ENCODE measurements at places on chromosomes 3 and 15.

- DNase-seq, result no peak
Measured at GRCh38 chr3:50326182-50326541, 1.9 kb downstream of the TUSC2 start.

- DNase-seq, result no peak
Measured at GRCh38 chr3:191244242-191244867, 45.3 kb downstream of the OSTN start.

GRCh38 chr3:173939331-173939730 lies 541.8 kb downstream of the NLGN1 start:
- DNase-seq, result no peak

- no peak for DNase-seq
Measured at GRCh38 chr3:146838221-146838620, 233.1 kb upstream of the PLSCR5 start.

DNA sequence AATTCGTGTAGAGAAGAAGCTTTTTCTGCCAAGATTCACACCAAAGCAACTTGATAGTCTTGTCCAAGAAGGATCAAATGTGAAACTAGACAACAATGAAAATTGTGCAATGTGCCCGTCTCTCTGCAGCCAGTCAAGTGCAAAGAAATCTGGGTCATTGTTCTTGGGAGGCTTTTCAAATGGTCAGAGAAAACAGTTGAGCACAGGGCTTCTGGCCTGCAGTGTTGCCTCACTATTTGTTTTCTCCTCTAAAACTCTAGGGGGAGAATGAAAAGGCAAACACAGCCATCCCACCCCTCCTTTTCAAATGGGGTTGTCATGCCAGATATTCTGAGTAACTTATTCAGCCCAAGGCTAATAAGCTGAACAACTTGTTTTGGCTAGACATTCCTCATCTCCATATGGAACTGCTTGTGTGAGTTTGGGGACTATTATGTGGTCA lies 417.6 kb upstream of the CDIN1 start:
- DNase-seq, result no peak

- DNase-seq, result no peak
Measured at GRCh38 chr3:181362378-181362777, 349.3 kb upstream of the SOX2 start.

DNA sequence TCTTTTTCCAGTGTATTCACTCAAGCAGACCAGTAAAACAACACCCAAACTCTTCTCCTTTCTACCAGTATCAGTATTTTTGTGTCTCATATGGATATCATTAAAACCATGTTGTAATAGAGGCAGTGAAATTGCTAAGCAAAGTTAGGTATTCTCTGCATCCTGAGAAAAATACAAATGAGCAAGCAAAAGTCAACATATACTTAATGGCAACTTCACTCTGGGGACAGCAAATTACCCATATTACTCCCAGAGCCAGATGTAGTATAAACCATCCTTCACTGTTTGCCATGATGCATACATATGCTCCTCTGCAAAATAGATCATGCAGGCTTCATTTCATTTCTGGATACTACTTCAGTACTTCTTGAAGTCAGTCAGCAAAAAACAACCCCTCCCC lies 22.1 kb downstream of the UBA5 start:
- DNase-seq, result no peak

DNA sequence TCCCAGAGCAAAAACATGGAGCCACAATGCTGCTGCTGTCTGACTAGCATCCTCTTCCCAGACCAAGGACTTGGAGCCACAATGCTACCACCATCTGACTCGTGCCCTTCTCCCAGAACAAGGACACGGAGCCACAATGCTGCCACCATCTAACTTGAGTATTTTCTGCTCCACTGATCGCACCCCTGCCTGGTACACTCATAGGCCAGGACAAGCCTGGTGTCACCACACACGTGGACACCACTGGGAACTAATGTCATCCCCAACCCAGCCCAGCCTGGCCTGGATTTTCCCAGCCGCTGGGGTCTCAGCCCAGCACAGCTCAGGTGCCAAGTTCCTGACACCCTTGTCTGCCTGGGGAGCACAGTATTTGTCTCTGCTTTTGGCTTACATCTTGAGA lies 52.7 kb upstream of the GRIP2 start:
- no peak for DNase-seq

DNA sequence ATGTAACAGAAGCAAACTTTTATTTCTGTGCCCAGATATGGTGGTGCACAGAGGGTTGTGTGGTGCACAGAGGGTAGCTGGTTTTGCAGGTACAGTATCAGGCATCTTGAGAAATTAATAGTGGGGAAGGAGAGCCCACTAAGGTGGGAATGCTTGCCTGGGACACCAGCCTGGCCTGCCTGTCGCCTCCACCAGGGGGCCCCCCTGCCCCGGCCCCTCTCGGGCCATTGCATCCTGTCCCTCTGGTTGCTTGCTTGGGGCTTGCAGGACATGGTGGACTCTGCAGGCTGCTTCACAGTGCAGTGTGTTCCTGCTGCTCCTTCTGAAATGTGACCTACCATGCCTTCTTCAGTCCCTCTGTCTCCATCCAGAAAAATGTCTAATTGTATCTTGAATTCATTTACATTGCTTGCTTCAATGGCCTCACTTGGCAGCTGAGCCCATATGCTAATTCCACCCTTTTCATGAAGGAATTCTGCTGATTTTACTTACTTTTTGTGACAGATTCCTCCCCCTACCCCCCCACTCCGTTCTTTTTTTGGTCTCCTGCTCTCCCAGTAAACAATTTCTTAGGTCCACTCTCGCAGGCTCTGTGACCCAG lies 73.6 kb downstream of the EEFSEC start:
- peak; percentile 7 for DNase-seq

DNA sequence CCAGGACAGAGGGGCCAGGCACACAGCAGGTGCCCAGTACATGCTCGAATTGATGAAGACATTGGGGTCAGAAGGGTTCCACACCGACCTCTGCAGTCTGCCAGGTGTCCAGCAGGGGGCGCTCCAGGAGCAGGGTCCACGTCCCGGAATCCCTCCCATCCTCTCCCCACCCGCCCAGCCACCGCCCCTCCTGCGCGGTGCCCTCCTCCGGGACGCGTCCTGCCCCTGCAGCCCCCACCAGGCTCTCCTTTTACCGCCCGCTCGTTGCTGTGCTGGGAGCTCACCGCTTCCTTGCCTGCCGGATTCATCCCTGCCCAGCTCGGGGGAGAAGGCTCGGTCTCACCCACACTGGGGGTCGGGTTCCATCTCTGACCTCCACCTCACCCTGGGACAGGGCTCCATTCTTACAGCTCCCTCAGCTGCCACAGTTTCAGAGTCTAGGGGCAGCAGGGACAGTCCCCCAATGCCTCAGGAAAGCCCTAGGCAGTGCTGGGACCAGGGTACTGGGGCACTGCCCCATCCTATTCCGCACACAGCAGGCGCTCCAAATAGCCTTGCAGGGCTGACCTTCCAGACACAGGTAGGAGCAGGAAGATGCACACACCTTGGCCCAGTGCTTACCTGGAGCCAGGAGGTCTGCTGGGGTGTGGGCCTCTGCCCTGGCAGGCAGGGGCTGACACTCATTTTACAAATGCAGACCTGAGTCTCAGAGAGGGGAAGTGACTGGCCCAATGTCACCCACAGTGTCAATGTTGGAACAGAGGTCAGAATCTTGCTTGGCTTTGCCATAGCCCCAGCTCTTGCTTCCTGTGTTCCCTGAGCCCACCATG lies 31.0 kb downstream of the GRIP2 start:
- DNase-seq, result peak; percentile 62

- DNase-seq, result peak; percentile 50
Measured at GRCh38 chr3:13451301-13451673, 28.8 kb upstream of the HDAC11 start.

GRCh38 chr3:63911873-63912767 lies at the start of gene SCAANT1:
TSS of gene SCAANT1 (minus strand) at chr3:63912383.
- peak; percentile 86 for DNase-seq

- DNase-seq, result peak; percentile 33
Measured at GRCh38 chr15:63157891-63158431, 684 bp upstream of the RPS27L start.

- peak; percentile 17 for DNase-seq
Measured at GRCh38 chr3:108062051-108062450, 28.8 kb downstream of the CD47 start.

DNA sequence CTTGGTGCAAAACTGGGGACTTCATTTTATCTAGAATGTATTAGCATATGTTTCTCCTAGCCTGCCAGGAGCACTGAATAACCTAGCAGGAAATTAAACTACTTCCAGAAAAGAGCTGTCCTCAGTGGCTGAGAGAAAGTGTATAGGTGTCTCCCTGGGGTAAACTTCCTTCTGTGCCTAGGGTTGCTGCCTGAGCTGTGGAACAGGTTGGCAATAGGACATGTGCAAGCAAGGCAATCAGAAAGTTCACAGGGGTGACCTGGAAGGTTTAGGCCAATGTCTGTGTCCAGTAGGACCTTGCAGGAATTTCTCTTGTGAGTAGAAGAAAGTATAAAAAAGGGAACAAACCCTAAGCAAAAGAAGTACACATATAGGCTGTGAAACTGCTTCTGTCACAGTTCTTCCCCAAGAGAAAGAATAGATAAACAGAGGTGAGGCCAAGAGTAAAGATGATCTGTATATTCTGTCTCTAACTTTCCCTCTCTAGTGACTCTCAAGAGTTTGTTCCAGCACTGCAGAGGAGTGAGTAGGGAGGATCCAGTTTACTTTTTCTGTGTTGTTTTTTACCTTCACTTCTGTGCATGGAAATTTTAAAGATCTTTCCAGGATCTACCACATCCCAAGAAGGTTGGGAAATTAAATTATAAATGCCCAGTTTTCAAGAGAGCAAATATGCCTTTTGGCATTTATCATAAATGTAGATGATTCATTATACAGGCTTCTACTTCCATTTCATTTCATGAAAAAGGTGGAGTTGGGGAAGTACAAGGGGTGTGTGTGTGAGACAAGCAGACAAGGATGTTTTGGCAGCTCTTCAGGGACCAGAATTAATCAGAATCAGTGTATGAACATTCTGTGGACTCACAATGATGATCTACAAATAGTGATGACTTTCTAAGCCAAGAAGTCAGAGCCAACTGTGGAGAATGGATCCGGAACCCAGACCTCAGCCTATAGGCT lies 155.2 kb downstream of the RBPMS2 start:
- no peak for DNase-seq

GRCh38 chr3:72523429-72524151 lies 324.7 kb downstream of the SHQ1 start:
- peak; percentile 32 for DNase-seq

DNA sequence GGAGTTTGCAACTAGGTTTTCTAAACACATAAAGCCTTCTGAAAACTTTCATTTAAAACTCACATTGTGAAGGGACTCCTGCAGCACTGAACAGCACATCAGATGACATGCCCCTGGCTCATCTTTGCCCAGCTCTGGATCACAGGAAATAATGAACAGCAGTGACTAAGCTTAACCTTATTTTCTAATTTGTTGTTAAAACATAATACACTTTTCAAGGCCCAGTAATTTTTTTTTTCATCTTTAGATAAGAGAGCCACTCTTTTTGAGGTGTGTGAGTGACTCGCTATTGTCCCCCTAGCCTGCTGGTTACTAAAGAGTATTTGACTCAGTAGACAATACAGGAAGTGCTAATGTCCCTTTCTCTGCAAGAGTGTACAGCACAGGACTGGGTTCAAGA lies 204.0 kb downstream of the OSBPL10 start:
- no peak for DNase-seq

DNA sequence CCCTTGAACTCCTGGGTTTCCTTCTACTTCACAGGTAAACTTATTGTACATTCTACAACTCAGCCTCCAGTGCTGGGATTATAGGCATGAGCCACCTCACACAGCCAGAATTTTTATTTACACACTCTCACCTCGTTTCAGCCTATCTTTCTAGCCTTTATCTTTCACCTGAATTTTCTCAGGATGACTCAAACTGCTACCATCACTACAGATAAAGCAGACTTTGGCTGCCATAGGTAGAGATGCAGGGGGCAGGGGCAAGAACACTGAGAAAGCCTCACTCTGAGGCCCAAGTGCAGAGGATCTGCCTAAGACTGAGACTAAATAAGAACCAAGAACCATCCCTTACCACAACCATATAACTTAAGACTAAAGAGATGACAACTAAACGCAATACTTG lies 59.0 kb downstream of the ETFA start:
- no peak for DNase-seq

- DNase-seq, result no peak
Measured at GRCh38 chr3:167930453-167930852, 165.3 kb downstream of the GOLIM4 start.

DNA sequence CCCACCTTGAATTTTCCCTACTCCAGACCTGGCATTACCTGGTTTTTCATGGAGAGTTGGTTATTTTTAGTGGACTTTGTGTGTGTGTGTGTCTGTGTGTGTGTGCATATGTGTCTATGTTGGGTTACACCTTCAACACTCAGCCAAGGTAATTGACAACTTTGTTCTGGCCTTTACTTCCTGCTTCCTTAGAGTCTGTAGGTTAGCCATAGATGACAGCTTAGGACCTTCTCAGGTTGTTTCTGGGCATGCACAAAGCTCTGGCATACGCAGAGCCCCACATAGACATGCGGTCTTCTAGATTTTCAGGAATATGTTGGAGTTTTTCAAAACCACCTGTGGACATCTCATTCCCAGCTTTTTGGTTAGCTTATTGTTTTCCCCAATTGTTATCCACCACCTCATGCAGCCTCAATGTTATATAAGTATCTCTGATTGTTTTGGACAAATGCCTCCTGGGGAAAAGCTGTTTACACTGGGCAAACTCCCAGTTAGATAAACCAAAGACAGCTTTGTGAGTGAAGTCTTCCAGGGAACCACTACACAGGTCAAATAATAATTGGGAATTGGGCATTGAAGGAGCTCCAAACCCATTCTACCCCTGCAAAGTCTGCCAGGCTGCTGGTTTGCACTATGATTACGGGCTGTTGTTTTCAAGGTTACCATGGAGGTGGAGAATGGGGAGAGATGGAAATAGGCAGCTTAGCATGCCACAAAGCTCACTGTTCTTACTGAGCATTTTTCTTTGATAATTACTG lies 201.2 kb downstream of the ADAMTSL3 start:
- DNase-seq, result no peak

DNA sequence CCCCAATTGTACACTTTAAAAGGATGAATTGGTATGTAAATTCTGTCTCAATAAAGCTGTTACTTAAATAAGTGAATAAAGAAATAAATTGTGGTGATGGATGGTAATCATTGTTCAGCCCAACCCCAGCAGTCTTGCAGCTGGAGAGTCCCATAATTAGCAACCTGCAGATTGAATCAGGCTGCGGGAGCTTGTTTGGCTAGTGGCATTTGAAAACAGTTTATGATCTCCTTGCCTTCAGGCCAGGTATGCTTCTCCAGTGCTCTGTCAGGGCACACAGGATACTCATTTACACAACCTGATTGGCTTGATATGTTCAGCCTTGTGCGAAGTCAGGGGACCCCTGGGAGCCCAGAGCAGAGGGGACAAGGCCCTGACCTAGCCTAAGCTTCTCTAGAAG lies 16.5 kb upstream of the TSEN2 start:
- no peak for DNase-seq

DNA sequence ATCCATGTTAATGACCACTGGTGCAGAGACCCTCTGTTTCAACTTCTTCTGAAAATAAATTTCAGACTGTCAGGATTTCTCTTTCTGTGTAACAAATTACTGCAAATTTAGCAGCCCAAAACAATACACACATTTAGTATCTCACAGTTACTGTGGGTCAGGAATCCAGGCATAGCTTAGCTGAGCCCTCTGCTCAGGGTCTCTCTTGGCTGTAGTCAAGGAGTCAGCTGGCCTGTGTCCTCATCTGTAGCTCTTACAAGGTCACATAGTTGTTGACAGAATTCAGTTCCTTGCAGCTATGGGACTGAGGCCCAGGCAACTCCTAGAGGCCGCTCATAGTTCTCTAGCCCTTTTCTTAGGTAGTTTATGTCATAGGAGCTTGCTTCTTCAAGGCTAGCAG lies 51.9 kb downstream of the NKIRAS1 start:
- DNase-seq, result no peak

- DNase-seq, result no peak
Measured at GRCh38 chr15:77630056-77630455, 2.7 kb downstream of the LINGO1 start.

Measured in CD4-positive, alpha-beta T cell treated with Interleukin-4 for 4 hours (primary cell).